ENCODE measurements at places on chromosomes 2 and 18.

- no peaks in the 10 kb centered on the region for H3K36me3 ChIP-seq
- no peak overlapping the region for H3K4me3 ChIP-seq
- H3K27ac ChIP-seq = no peak overlapping the region
Observed at GRCh38 chr2:50691513-50691912, 340.4 kb downstream of the NRXN1 start.

GRCh38 chr18:46587600-46587999 is 69.4 kb downstream of the LOXHD1 start:
- no peaks in the 10 kb centered on the region for H3K36me3 ChIP-seq
- H3K27me3 ChIP-seq = no peaks in the 10 kb centered on the region
- no peaks in the 10 kb centered on the region for H3K4me1 ChIP-seq
- H3K4me3 ChIP-seq = no peak overlapping the region
- no peak overlapping the region for H3K27ac ChIP-seq
- DNase-seq = no peak

GRCh38 chr2:201785135-201785534 is 4.4 kb upstream of the ALS2 start:
- H3K4me1 ChIP-seq = peaks cover under 1% of the 10 kb centered on the region
- no peaks in the 10 kb centered on the region for H3K27me3 ChIP-seq
- H3K27ac ChIP-seq = no peak overlapping the region

DNA sequence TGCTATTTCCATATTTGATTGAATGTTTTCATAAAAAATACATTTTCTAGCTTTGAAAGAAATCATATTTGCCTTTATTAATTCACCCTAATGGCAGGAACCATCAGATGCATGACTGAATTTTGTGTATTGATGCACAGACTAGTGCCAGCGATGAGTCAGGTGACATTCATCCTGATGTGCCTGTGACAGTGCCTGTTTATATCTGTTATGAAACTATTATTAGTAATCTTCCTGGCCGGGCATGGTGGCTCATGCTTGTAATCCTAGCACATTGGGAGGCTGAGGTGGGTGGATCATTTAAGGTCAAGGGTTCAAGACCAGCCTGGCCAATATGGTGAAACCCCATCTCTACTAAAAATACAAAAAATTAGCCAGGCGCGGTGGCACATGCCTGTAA is 170.0 kb downstream of the TSN start:
- H3K27ac ChIP-seq = no peak overlapping the region
- H3K4me3 ChIP-seq = no peak overlapping the region
- H3K27me3 ChIP-seq = no peaks in the 10 kb centered on the region

- no peaks in the 10 kb centered on the region for H3K4me1 ChIP-seq
- H3K27ac ChIP-seq = no peak overlapping the region
- no peak for DNase-seq
Observed at GRCh38 chr2:116733699-116734098, 1080.8 kb upstream of the DDX18 start.

GRCh38 chr2:204725693-204726360 is 180.6 kb downstream of the PARD3B start:
- no peak overlapping the region for H3K4me3 ChIP-seq
- DNase-seq = no peak
- H3K27me3 ChIP-seq = no peaks in the 10 kb centered on the region
- no peak overlapping the region for H3K27ac ChIP-seq
- H3K36me3 ChIP-seq = no peaks in the 10 kb centered on the region

- H3K27me3 ChIP-seq = no peaks in the 10 kb centered on the region
- H3K36me3 ChIP-seq = no peaks in the 10 kb centered on the region
- no peak overlapping the region for H3K27ac ChIP-seq
- H3K4me3 ChIP-seq = no peak overlapping the region
Observed at GRCh38 chr2:17306706-17307105, 211.5 kb downstream of the RAD51AP2 start.

GRCh38 chr2:160970052-160970965 is 189.9 kb upstream of the TANK start:
- H3K36me3 ChIP-seq = no peaks in the 10 kb centered on the region
- peak overlapping the region; percentile 23 for H3K4me3 ChIP-seq
- no peaks in the 10 kb centered on the region for H3K4me1 ChIP-seq
- no peaks in the 10 kb centered on the region for H3K27me3 ChIP-seq
- DNase-seq = no peak
- peak overlapping the region; percentile 73 for H3K27ac ChIP-seq

GRCh38 chr2:64291181-64291580 is 147.0 kb upstream of the PELI1 start:
- H3K4me3 ChIP-seq = no peak overlapping the region
- DNase-seq = no peak
- no peak overlapping the region for H3K27ac ChIP-seq

GRCh38 chr2:37052600-37053332 is 31.4 kb downstream of the HEATR5B start:
- peaks cover 94% of the 10 kb centered on the region for H3K36me3 ChIP-seq
- no peak for DNase-seq
- no peak overlapping the region for H3K4me3 ChIP-seq

GRCh38 chr2:217076657-217077232 is 216.9 kb upstream of the TNP1 start:
- DNase-seq = no peak
- no peak overlapping the region for H3K27ac ChIP-seq
- H3K4me1 ChIP-seq = no peaks in the 10 kb centered on the region
- H3K36me3 ChIP-seq = no peaks in the 10 kb centered on the region

DNA sequence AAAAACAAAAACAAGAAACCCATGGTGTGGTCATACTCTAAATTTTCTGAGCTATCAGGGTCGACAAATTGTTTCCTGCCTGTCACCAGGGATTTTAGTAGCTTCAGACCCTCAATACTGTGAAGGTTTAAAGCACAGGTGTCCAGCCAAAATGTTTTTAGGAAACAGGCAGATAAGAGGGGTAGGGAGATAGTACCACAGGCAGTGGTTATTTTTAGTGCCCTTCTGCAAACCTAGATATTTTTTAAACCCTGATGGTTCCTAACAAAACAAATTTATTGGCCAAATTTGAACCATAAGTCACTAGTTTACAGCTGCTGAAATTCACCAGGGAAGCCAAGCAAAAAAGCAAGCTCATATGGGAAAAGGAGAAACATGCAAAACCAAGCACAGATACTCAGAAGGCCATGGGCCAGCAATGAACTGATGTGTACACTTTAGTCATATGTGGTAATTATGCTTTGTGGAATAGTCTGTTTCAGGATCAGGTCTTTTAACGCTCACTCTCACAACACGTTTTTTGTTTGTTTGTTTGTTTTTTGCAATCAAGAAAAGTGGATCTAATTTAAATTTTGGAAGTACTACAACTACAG is 156.8 kb upstream of the STK17B start:
- no peaks in the 10 kb centered on the region for H3K4me1 ChIP-seq
- H3K36me3 ChIP-seq = no peaks in the 10 kb centered on the region
- H3K27me3 ChIP-seq = no peaks in the 10 kb centered on the region
- DNase-seq = no peak
- no peak overlapping the region for H3K27ac ChIP-seq

Measured in upper lobe of right lung (tissue), 1 donor.